ENCODE measurements at places on chromosomes 2 and 18.

DNA sequence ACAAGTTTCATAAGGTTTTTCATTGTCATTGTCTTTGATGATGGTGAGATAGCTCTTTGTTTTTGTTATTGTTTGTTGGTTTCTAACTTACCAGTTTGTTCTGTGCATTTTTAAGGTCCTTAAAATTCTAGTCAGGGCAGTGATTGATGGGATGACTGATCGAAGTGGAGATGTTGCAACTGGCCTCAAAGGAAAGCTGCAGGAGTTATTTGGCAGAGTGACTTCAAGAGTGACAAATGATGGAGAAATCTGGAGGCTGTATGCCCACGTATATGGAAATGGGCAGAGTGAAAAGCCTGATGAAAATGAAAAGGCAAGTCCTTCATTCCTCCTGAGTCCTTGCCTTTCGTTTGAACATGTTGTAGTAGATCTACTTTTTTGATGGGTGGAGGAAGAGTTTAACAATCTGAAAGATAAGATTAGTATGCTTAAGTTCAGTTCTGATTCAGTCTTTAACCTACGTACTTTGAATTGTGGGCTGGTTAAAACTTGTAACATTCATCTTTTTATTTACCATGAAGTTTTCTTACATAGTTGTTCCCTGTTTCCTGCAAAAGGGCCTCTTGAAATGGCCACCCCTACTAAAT is 135.8 kb upstream of the LTBP1 start:
- DNase-seq, result no peak

GRCh38 chr2:233480490-233481202 is 85.9 kb downstream of the USP40 start:
- DNase-seq, result no peak

GRCh38 chr2:10303181-10303693 is 533 bp downstream of the HPCAL1 start:
- no peak for DNase-seq

GRCh38 chr2:223439786-223440185 is 162.4 kb downstream of the SCG2 start:
- DNase-seq, result no peak

- no peak for DNase-seq
Observed at GRCh38 chr2:21892140-21892539, 768.4 kb downstream of the TDRD15 start.

DNA sequence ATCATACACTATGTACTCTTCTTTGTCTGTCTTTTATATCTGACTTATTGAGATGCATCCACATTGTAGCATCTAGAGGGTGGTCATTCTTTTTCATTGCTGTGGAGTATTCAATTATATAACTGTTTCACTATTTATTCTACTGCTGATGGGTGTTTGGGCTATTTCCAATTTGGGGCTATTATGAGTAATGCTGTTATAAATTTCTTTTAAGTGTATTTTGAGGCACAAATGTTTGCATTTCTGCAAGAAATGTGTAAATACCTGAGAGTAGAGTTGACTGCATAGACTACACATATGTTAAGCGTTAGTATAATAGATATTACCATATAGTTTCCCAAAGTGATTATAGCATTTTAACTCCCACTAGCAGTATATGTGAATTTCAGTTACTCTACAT is 26.9 kb upstream of the PPP1R1C start:
- DNase-seq, result no peak

GRCh38 chr2:236558993-236559978 is 10.3 kb upstream of the ACKR3 start:
- DNase-seq, result no peak

DNA sequence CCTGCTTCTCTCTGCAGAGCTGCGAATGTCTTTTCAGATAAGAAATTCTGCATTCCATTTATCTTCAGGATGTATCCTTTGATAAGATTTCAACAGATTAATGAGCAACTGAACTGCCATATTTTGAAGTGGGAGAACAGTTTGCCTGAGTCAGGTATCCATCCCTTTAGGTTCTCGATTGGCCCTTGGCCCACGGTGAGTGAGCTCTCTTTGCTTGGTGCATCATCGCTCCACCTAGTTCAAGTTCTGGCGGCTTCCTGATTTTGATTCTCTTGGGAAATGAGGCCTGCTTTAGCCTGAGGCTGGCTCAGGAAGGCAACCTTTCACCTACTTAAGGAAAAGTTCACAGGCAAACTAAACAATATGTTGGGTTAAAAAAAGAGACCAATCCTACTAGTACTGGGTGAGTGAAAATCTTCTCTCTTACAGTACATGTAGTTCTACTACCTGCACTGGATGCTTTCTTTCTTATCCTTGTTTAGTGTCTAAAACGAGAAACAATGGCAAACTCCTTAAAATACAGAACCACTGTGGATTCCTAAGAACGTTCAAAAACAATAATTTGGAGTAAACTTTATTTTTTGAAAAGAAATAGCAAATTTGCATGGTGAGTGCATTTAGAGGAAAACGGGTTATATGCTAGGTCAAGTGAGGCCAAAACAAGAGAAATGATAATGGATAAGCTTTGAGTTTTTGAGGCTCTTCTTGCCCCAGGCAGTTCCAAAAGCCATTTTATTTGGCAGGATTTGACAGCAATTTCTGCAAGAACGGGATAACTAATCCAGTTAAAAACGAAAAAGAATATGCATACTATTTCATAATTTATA is 837 bp upstream of the ACSL3 start:
- DNase-seq, result peak; percentile 42

All from NCI-H1436 treated with DMSO at 0.1 percent for 48 hours (cell line).